ENCODE measurements at places on chromosomes 16 and 17.
A peak's percentile ranks its signal among the peaks of the same experiment; 100 is the strongest.

DNA sequence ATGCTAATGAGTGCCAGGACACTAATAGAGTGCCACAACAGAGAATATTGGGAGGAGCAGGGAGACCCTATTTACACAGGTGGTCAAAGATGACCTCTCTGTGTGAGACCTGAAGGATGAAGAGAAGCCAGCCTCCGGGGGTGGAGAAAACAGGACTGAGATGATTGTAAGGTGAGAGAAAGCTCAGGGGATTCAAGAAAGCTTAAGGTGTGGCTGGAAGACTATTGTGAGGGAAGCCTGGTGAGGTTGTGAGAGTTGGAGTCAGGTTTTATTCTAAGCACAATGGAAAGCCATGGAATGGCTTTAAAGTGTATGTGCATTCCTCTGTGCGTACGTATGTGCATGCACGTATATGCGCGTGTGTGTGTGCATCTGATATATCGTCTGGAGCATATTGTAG lies 10.4 kb upstream of the MARCHF10 start:
- DNase-seq = no peak

DNA sequence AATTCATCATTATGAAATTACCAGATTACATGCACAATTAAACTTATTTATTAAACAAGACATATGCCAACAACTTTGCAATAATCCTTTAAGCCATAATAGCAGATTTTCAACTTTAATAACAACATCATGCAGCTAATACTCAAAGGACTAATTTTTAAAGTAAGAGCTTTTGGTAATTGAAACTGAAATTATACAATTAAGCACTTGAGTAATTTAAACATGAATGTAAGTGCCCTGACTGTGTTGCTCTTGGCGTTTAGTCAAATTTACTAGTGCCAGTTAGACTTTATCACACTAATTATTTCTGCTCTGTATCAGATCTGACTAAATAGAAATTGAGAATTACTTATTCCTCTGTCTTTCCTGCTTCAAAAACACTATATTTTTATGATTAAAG lies 46.8 kb upstream of the PSMD7 start:
- DNase-seq = no peak

DNA sequence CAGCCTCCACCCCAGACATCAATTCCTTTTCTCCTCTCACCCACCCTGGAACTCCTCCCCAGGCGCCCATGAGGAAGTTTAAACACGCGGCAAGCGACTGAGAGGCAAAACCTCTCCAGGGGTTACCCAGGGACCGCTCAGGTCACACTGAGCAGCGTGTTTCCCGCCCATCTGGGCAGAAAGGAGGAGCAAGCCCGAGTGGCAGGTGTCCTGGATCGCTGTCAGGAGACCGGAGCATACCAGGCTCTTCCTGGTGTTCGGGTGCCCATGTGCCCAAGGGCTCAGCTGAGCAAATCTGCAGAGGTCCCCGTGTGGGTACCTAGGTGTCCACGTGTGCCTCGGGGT lies 491 bp downstream of the SLC25A19 start:
- DNase-seq = no peak

- no peak for DNase-seq
Observed at GRCh38 chr16:78206623-78207223, 107.3 kb downstream of the WWOX start.

- DNase-seq = no peak
Observed at GRCh38 chr17:29155227-29155965, 24.8 kb downstream of the MYO18A start.

DNA sequence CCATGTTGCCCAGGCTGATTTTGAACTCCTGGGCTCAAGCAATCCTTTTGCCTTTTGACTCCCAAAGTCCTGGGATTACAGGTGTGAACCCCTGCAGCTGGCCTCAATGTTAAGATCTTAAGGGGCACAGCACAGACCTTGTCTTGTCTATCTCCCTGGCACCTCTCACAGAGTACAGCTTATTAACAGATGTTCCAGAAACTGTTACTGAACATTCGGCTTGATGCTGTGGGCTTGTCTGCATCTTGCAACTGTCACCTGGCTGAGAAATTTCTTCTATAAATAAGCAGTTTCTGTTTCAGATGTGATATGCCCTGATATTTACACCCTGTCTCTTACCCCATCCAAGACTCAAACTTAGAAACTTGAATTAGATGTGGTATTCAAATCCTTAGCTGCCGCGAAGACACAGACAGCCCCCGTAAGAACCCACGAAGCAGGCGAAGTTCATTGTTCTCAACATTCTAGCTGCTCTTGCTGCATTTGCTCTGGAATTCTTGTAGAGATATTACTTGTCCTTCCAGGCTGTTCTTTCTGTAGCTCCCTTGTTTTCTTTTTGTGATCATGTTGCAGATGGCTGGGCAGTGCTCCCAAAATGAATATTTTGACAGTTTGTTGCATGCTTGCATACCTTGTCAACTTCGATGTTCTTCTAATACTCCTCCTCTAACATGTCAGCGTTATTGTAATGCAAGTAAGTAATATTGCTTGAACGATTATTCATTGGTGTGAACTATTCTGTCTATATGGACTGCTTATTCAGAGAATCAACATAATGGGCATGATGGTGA lies at the start of gene TNFRSF17:
TSS of gene TNFRSF17 (plus strand) at position 450 of the 791 bp plus-strand sequence. CDS start at position 565, 115 bp downstream.
- DNase-seq = no peak

GRCh38 chr17:65522751-65523404 lies 38.6 kb downstream of the AXIN2 start:
- DNase-seq = no peak

- DNase-seq = peak; percentile 47
Observed at GRCh38 chr17:66165537-66166123, 26.3 kb downstream of the CEP112 start.

DNA sequence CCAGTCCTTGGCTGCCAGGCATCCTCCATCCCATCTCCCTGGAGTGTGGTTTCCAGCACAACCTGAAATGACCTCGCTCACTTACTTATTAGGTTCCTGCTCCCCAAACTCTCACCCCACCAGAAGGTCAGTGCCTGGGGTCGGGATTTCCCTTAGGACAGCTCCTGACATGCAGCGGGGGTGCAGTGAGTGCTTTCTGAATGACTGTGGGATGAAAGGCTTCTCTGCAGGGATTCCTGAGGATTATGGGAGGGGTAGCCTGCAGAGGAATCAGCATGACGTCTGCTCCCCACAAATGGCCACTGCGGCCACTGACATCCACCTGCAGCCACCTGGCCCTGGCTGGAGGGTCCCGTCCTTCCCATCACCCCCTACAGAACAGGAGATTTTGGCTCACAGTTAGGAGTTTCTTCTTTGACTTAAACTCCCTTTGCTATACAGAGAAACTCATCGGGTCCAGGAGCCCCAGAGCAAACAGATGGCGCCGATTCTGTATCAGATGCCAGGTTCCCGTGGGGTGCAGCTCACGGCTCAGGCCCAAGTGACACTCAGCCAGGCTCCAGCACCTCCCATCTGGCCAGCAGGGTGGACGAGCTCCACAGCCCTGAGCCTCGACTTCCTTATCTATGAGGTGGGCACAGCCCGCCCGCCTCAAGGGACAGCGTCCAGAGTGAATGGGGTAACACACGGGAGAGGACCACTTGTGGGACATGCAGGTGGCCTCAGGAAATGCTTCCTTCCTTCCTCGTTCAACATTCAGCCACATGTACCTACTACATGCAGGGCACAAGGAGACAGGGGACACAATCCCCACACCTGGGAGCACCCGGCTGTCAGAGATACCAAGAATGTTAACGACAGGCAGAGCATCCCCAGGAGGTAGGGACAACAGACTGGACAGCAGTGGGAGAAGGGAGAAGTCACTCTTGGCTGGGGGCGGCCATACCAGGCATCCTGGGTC lies 69.8 kb downstream of the RMI2 start:
- DNase-seq = no peak

GRCh38 chr16:74079232-74079586 lies 217.4 kb upstream of the PSMD7 start:
- DNase-seq = no peak
